ENCODE measurements at places on chromosomes 6 and 20.
A peak's percentile ranks its signal among the peaks of the same experiment; 100 is the strongest.

DNA sequence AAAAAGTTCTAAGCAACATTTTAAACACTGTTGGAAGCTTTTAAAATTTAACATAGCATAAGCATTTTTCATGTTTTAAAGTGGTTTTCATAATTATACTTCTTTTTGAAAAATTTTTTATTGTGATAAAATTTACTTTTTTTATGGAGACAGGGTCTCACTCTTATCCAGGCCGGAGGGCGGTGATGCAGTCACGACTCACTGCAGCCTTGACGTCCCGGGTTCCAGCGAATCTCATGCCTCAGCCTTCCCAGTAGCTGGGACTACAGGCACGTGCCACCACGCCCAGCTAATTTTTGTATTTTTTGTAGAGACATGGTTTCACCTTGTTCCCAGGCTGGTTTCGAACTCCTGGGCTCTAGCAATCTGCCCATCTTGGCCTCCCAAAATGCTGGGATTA lies 46.1 kb upstream of the TULP4 start:
- no peak for DNase-seq

- DNase-seq = no peak
Measured at GRCh38 chr6:24154121-24154520, 28.1 kb downstream of the NRSN1 start.

GRCh38 chr6:121760745-121761144 lies 325.3 kb downstream of the GJA1 start:
- no peak for DNase-seq

DNA sequence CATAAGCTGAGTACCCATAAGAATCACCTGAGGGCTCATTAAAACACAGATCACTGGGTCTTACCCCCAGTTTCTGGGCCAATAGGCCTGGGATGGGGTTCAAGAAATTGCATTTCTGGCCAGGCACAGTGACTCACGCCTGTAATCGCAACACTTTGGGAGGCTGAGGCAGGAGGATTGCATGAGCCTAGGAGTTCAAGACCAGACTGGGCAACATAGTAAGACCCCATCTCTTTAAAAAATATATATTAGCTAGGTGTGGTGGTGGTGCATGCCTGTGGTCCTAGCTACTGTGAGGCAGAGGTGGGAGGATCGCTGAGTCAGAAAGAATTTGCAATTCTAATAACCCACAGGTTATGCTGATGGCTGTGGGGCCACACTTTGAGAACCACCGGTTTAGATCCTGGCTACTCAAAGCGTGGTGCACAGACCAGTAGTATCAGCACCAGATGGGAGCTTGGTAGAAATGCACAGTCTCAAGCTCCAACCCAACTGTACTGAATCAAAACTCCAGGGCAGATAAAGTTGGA lies 2.0 kb downstream of the CCM2L start:
- no peak for DNase-seq

- DNase-seq = no peak
Measured at GRCh38 chr20:23135449-23136420, 49.6 kb upstream of the CD93 start.

GRCh38 chr20:63101781-63102720 lies 95.3 kb upstream of the BHLHE23 start:
- no peak for DNase-seq

- no peak for DNase-seq
Measured at GRCh38 chr6:78749326-78749725, 118.0 kb upstream of the IRAK1BP1 start.

DNA sequence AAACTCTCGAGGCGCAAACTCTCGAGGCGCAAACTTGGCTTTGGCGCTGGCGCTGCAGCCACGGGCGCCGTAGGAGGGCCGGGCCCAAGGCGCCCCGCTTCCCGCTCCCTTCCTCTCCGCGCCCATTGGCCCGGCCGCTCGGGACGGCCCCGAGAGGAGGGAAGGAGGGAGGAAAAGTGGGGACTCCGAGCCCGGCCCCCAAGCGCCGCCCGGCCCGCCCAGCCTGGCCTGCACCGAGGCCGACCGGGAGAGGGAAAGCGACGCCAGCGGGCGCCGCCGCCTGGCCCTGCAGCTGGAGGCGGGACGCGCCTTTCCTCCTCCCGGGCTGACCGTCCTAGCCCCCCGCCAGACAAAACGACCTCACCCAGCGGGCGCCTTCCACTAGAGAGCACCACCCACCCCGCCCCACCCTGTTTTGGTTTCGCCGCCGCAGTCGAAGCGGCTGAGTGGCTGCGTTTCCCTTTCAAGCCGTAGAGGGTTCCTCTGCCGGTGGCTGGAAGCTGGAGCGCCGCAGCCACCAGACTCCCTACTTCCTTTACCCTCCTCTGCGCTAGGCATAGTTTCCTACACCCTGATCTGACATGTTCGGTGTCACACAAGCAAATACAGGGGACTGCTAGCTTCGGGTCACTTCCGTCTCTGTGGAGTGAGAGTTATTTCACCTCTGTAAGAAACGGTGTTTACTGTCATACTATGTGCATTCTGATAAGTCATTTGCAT lies at the start of gene MBOAT1:
MBOAT1 (minus strand) TSS at position 78 of the 720 bp plus-strand sequence. CDS start 235 bp downstream, outside the sequence.
- DNase-seq = peak; percentile 51

- no peak for DNase-seq
Measured at GRCh38 chr6:89117211-89118108, at the start of gene SRSF12. TSS of gene SRSF12 (minus strand) at chr6:89118071. CDS start at chr6:89117887, 184 bp downstream.

Measured in esophagus squamous epithelium (tissue), 5 donors.